ENCODE measurements at places on chromosomes 5 and 9. TPM values are rescaled to one million over a fixed set of nuclear protein-coding genes. Genes with fewer than 3 reads are reported as not detected.

The ZBTB26 gene
- 6.1 TPM for total RNA-seq

The C9orf43 gene
- total RNA-seq: 0.50 TPM

The ASTN2 gene
- 10.1 TPM for total RNA-seq

DNA sequence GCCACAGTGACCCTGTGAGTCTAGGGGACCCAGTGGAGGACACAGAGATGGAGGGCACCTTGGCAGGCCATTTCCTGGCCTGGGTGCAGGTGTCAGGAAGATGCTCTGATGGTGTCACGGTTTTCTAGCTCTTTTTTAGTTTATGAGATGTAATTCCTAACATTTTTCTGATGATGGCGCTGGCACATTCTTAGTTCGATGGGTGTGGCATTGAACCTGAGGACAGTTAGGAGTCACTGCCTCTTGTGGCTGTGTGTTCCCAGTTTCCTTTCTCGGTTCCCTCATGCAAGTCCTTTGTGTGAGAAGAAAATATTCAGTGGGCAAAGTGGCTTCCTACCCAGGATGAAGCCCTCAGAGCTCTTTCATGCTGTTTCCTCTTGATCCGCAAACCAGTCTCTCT lies 129.4 kb upstream of the ICE1 start:
- no peak for DNase-seq

The SIT1 gene
- total RNA-seq: not detected

DNA sequence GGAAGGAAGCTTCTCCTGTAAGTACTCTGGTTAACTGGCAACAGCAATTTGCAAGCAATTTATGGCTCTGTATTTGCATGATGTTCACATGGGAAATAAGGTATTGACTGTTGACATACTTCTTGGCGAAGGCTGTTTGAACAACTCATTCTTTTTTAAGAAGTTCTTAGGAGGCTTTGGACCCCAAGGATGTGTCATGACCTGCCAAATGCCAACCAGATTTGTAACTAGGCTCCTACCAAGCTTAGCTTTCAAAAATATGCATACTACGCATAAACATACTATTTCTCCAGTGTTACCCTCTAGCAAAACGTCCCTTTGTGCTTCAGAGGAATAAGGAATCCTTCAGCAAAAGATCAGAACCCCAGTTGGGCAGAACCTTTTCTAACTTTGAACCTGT lies 165.2 kb upstream of the MSX2 start:
- no peak for DNase-seq

DNA sequence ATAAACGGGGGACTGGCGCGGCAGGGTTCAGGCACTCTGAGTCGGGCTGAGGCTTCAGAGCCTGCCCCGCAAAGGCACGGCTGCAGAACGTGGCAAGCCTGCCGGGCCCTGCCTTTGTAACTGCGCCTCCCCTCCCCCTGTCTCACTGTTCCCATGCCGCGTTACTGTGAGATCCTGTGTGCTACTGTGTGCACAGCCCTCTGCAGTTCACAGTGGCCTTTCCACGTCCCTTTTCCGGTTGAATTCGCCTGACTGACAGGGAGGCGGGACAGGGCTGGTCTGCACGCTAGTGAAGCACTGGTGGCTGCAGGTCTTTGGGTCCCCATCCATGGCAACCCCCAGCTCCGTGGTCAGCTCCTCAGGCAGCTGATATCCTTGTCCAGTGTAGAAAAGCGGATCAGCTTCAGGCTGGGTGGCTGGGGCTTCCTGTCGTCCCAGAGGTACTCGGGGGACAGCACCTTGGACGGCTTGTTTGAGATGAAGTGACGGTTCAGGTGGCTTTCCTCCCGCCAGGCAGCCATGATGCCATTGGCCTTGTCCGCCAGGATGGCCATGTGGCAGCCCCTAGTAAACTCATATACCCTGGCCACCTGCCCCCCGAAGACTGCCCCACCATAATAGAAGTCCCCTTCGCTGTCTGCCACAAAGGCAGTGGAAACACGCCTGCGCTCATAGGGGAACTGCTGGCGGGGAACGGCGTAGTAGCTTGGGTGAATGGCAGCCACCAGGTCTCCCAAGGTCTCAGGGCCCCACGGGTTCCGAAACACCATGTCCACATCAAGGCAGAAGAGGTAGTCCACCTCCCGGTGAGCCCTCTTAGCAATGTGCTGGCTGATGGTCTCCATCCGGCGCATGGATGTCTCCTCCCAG lies 10.3 kb downstream of the GBGT1 start:
- no peak for DNase-seq

DNA sequence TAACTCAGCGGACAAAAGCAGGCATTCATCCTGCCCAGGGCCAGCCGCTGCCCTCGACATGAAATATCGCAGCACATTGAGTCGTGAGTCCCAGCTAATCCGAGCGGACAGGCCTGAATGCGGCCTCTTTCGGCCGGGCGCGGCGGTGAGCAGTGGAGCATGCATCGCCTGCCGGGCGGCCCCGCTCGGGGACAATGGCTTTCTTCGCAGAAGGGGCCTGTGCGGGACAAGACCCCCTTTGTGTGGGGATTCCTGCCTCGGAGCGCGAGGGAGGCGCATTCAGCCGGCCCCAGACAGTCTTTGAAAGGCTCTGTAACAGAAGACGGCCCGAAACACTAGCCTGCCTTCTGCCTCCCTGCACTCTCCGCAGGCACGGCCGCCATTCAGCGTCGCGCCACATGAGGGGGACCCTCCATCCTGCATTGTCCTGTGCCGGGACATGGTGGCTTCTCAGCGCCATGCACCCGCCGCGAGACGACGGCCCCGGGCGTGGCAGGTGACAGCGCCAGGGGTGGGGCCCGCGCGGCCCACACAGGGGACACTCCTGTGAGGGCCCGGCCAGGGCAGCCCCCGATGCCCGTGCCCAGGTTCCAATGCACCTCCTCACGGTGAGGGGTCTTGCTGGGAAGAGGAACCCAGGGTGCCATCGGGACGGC lies 52.0 kb downstream of the EXD3 start:
- DNase-seq: no peak

GRCh38 chr5:116032094-116032517 lies at the start of gene ARL14EPL:
TSS of gene ARL14EPL (plus strand) at chr5:116032472. CDS start at chr5:116051466, 18,994 bp downstream.
- DNase-seq: peak; percentile 95

The LRRC19 gene
- total RNA-seq: not detected

GRCh38 chr5:176553260-176554085 lies 4.3 kb downstream of the CDHR2 start:
- DNase-seq: peak; percentile 52

DNA sequence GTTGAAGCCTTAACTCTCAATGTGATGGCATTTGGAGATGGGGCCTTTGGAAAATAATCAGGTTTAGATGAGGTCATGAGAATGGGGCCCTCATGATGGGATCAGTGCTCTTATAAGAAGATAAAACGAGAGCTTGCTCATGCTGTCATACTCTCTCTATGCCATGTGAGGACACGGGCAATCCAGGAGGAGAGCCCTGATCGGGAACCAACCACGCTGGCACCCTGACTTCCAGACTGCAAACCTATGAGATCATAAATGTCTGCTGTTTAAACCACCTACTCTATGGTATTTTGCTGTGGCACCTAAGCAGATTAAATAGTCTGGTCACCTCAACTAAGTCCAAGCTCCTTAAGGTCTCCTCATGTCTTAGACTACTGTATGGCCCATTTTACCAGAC lies 10.0 kb downstream of the HMGCS1 start:
- DNase-seq: no peak

The ECSCR gene
- total RNA-seq: 1.8 TPM

DNA sequence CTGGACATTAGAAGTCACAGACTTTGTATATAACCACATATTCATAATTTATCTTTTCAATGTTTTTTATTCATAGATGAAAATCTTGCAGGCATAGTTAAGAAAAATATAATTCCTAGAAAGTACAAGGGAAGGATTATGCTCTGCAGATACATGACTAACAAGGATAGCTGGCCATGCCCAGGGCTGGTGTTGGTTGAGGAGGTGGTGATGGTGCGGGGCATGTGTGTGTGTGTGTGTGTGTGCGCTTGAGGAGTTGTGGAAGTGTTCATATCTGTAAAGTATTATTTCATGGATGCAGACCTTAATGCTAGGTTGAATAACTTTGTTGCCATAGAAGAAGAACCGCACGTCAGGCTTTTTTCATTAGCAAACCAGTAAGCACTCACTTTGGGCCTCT lies 1.3 kb downstream of the S1PR3 start:
- no peak for DNase-seq

DNA sequence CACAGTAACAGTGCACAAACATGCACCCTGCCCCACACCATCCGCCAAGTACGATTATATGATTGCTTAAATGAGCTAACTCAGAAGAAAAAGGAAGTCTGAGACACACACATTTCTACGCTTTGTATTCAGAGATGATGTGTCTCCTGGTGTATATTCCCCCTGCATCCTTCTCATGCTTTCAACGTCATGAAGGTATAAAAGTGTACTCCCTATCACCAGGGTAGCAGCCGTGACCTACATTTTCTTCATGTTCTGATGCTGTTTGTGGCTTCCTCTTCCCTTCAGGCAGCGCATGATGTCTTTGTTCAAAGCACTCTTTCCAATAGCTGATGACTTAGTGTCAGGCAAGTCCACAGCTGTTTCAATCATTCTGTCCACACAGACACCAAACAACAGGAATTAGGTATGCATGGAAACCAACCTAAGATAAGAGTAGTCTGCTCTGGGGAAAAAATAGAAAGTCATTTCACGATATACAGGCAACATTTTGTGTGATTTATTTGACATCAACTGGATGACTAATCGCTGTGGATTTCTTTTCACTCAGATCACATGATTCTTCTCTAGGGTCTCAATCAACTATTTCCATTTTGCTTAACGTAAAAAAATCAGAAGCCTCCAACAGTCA lies 269.4 kb upstream of the PTGER4 start:
- DNase-seq: peak; percentile 87

DNA sequence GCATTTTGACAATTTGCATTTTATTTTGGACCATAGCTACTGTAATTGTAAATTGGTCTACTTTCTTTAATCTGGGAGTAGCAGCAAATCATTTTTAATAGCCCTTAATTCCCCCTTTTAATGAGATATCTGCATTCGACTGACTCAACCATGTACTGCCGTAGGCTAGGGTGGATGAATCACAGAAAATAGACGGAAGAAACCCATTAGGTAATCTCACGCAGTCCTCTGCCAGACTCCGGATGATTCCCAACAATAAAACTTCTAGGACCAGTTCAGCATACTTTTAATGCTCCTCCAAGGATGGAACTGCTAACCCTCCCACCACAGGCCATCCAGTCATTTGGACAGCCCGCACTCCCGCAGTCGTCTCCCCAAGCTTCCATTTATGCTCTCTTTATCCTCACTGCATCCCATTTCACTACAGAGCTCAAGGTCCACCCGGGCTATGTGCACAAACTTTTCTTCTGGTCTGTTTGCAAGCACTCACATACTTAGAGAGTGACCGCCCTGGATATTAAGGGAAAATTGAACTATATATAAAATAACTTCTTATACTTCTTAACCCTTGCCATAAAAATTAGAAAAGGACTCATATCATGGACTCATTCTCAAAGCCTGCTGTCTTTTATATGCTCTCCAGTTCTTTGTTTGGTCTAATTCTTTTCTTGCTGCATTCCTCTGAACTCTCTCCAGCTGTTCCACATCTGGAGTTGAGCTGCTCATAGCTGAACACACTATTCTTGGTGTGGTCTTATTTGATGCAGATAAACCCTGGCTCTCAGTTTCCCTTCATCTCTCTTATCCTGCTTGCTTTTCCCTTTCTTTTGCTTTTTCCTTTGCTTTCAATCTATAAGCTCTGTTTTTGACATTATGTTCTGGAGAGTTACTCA lies 326.6 kb downstream of the ARL15 start:
- DNase-seq: peak; percentile 58

DNA sequence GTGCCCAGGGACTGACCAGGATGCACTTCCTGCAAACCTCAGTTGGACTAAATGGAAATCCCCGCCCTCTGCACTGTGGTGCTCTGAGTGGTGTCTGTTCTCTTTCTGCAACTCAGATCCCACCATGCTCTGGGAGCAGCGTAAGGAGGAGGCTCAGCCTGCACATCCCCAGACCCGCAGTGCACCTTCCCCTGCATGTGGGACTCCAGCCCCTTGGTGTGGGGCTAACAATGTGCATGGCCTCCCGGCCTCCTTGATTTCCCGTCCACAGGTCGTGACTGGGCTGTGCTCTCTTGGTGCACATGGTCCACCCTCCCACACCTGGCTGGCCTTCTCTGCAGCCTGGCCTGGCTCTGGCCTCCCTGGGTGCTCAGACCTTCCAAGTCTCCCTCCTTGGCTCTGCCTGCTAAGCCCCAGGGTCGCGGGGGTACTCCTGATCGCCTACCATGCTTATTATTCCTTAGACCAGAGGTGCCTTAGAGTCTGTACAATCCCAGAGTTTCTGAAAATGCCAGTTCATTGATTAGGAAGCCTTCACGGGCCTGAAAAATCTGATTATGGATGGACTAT lies 397.5 kb downstream of the IRX2 start:
- no peak for DNase-seq

GRCh38 chr9:124632077-124632621 lies 125.0 kb upstream of the NR5A1 start:
- DNase-seq: peak; percentile 21

DNA sequence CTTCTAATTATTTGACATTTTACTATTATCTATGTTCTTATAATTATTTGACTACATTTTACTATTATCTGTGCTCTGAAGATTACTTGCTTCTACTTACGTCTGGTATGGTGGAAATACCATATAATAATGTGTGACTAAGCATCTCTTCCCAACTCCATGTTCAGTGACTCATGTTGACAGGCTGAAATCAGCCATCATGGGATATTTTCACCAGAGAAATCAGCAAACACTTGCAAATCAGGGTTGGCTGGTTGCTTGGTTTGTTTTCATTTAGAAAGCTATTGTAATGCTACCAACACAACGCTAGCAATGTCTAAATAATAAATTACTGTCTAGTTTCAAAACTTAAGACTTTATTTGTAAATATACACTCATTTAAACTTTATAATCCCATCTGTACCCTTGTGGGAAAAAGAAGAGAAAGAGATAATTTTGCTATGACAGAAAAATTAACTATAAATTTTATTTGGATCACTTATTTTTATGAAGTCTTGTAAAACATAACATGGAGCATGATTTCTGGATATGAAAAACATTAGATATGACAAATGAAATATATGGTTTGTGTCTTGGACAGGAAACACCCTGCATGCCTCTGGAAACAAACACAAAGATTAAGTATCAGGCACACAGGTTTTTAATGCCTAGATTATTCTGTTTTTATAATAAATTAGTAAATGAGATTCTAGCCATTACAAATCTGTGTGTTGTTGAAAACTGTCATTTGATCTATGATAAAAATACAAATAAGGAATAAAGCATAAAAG lies 337.6 kb downstream of the BNC2 start:
- peak; percentile 66 for DNase-seq

GRCh38 chr9:109017493-109017892 lies 4.2 kb upstream of the CTNNAL1 start:
- no peak for DNase-seq

The RPL35 gene
- total RNA-seq: 2,941 TPM

DNA sequence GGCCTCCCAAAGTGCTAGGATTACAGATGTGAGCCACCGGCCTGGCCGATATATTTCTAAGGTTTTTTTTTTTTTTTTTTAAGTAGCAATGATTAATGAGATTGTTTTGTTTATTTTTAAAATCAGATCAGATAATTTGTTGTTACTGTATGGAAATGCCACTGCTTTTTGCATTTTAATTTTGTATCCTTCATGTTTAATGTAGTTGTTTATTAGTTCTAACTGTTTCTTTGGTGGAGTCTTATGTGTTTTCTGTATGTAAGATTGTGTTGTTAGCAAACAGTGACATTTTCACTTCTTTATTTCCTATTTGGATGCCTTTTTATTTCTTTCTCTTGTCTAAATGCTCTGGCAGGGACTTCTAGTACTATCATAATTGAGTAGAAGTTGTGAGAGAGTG lies 87.3 kb downstream of the DMXL1 start:
- DNase-seq: no peak

The SLC4A9 gene
- not detected for total RNA-seq
